ENCODE measurements at places on chromosomes 3 and 15.

GRCh38 chr3:157368171-157368570 lies 68.5 kb upstream of the PTX3 start:
- DNase-seq, result no peak

- DNase-seq, result no peak
Measured at GRCh38 chr3:33364531-33365128, 75.6 kb downstream of the UBP1 start.

- peak; percentile 68 for DNase-seq
Measured at GRCh38 chr3:15055019-15055557, 10.0 kb downstream of the MRPS25 start.

- DNase-seq, result no peak
Measured at GRCh38 chr3:109117939-109118338, at the start of gene MORC1. Gene MORC1, minus strand, starts transcription at chr3:109118134. Its CDS starts 75 bp downstream, at chr3:109118059.

DNA sequence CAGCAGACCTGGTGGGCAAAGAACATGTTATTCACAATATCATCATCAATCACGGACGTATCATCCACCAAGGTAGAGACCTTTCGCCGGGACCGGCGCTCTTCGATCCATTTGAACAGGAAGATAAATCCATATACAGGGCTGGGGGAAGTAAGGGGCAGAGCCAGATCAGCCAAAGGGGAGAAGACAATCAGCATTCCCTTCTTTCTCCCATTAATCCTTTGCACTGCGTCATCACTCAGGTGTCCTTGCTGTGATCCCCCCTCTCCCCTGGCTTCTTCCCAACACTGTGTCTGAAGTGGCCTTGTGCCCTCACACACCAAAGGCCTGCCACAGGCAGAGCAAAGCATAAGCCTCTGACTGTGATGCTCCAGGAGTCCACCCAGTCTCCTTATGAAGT lies 36.4 kb downstream of the SEMA3G start:
- DNase-seq, result peak; percentile 18

- DNase-seq, result no peak
Measured at GRCh38 chr3:41629986-41630385, 331.9 kb downstream of the ULK4 start.

DNA sequence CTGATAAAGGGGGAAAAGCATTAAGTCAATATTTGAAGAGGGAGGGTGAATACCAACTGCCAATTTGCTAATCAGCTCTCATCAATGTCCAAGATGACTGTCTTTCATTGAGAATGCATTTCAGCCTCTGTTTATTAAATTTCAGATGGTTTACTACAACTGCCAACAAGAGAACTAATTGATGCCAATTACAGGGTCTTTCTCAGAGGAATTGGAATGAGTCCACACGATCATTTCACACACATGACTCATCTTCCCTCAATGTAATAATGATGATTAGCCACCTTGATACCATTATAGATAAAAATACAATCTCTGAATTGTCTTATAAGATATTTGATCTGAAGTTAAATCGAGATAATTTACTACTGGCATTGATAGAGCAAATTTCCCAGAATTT lies 1274.4 kb downstream of the ROBO2 start:
- DNase-seq, result no peak

GRCh38 chr15:70478251-70478990 lies 284.9 kb downstream of the UACA start:
- peak; percentile 74 for DNase-seq

- DNase-seq, result no peak
Measured at GRCh38 chr3:148077318-148077923, 620.3 kb upstream of the AGTR1 start.

- DNase-seq, result no peak
Measured at GRCh38 chr3:172312001-172312400, 136.3 kb downstream of the GHSR start.

GRCh38 chr15:73813589-73813988 lies 59.8 kb upstream of the TBC1D21 start:
- no peak for DNase-seq

- no peak for DNase-seq
Measured at GRCh38 chr3:100263583-100263982, 2.8 kb downstream of the TBC1D23 start.

- no peak for DNase-seq
Measured at GRCh38 chr3:156693166-156693565, 18.8 kb downstream of the TIPARP start.

GRCh38 chr15:74497584-74497983 lies 36.6 kb upstream of the UBL7 start:
- DNase-seq, result no peak

GRCh38 chr15:80562033-80562432 lies 133.1 kb upstream of the ABHD17C start:
- no peak for DNase-seq

DNA sequence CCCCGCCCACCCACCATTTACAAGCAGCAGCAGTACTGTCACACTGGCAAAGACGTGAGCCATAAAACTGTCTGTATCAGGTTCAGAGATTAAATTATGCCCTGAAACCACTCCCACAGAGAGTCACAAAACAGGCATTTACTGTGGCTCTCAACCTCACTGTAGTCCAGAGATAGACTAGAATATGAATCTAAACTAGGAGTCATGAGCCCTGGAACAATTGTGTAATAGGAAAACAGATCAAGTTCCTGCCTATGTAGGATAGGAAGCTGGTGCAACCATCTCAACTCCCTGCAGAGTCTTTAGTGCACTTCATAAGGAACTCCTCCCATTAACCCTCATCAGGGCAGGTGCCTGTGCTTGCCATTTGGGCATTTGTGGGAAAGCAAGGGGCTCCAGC lies 61.7 kb downstream of the FAM227B start:
- DNase-seq, result no peak

DNA sequence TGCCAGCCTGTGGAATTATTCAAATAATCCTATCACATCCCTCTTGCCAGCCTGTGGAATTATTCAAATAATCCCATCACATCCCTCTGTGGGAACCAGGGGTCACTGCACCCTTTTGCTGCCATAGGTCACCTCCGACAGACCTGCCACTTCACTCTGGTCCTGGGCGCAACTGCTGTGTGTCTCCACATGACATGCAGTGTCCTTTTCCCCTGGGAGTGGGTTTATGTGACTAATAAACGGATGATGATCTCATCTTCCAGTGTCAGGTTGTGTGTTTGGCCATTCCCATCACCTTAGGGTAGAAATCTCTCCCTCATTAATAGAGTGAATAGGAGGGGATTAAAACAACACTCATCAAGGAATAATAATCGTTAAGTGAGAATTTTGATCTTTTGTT lies 603.6 kb upstream of the NR2F2 start:
- no peak for DNase-seq

- no peak for DNase-seq
Measured at GRCh38 chr3:20141316-20141715, 44.7 kb downstream of the SGO1 start.

DNA sequence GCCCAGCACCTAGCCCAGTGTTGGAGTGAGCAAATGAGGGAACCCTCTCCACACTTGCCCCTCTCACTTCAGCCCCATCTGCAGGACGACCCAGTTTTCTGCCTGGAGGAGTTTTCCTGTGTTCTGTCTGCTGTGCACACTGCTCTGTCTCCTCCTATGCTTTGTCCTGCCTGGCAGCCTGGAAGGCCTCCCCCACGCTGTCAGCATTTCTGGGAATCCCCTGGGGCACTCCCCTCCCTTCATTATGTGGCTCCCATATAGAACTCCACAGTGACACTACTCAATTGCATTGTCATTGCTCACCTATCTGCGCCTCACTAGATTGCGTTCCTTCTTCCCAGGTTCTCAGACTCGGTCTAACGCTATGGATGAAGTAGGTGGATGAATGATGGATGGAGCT lies 13.9 kb downstream of the CLSTN2 start:
- DNase-seq, result no peak

- no peak for DNase-seq
Measured at GRCh38 chr15:65942436-65942835, 73.1 kb downstream of the RAB11A start.

DNA sequence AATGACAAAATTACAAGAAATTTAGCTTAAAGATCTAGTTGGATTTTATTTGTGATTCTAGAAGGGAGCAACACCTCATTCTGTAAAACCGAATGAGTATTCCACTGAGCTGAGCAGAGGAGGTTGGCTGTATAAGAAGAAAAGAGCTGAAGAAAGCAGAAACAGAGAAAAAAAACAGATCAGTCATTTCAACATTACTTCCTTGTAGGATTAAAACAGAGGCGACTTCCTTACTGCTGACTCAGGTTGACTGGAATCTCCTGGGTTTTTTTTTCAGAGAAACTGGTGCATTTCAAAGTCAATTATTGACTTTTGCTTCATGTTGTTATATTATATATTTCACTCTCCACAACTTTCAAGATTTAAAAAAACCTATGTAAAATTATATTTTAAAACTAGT lies 368.1 kb upstream of the UBE2E2 start:
- DNase-seq, result no peak

- no peak for DNase-seq
Measured at GRCh38 chr3:196517919-196518318, 2.8 kb upstream of the SMCO1 start.

DNA sequence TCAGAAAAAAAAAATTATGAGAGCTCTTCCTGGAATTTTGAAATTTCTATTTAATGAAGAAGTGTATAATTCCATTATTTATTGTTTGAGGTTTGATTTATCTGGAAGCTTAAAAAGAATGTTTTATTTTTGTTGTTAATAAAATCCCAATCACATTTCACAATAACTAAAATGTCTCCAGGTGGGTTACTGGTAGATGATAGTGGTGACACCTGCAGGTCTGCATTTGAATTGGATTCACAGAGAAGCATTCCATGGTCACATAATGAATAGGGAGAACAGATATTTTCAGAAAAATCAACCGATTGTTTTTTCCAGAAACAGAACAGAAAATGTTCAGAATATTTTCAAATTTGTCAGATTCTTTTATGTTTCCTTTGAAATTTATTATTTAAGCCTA lies 48.3 kb downstream of the ASB7 start:
- no peak for DNase-seq

GRCh38 chr3:111635403-111635802 lies 40.3 kb upstream of the ZBED2 start:
- no peak for DNase-seq

DNA sequence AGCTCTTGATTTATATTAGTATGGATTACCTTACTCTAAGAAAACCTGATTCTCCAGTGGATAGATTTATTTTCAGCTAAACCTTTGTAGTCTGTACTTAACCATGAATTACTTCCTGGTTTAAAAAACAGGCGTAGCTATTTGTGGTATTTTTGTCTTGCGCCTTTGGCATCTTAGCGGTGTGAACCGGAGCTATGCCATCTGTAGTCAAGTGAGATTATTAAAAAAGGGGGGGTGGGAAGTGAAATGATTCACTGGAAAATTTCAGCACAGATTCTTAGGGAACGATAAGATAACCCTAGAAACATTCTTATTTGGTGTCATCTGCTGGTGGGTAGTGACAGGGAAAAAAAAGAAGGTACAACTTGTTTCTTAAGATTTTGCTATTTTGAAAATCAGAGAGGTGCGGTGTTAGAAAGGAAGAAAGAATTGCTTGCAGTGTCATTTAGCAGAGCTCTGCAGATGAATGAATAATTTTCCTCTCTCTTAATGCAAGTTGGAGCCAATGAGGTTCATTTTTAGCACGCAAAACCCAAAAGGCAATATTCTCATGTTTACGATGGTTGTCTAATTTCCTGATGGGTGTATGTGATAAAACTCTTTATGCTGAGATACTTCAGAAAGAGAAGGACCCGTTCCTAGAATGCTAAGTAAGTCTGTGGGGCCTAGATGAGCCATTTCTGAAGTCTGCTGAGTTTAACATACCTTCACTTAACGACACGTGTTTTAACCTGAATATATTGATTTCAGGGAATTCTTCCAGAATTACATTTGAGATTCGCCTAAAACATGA lies 44.0 kb downstream of the PSMD6 start:
- DNase-seq, result no peak

- no peak for DNase-seq
Measured at GRCh38 chr3:26353097-26353496, 269.5 kb upstream of the LRRC3B start.

- DNase-seq, result no peak
Measured at GRCh38 chr15:31344266-31344665, 17.6 kb downstream of the KLF13 start.

- no peak for DNase-seq
Measured at GRCh38 chr15:47507221-47507985, 209.9 kb upstream of the SEMA6D start.

GRCh38 chr3:197881270-197881969 lies 68.6 kb upstream of the RPL35A start:
- no peak for DNase-seq

GRCh38 chr3:47578691-47579632 lies at the start of gene CSPG5:
Gene CSPG5, minus strand, starts transcription at chr3:47578865. Its CDS starts 172 bp downstream, at chr3:47578693.
- peak; percentile 55 for DNase-seq

- DNase-seq, result no peak
Measured at GRCh38 chr3:123660900-123661299, 76.0 kb upstream of the HACD2 start.

GRCh38 chr15:70437089-70437488 lies 326.3 kb downstream of the UACA start:
- DNase-seq, result no peak

GRCh38 chr15:38424101-38424552 lies 29.8 kb upstream of the FAM98B start:
- DNase-seq, result no peak

GRCh38 chr3:123564056-123564455 lies 20.8 kb downstream of the HACD2 start:
- no peak for DNase-seq

DNA sequence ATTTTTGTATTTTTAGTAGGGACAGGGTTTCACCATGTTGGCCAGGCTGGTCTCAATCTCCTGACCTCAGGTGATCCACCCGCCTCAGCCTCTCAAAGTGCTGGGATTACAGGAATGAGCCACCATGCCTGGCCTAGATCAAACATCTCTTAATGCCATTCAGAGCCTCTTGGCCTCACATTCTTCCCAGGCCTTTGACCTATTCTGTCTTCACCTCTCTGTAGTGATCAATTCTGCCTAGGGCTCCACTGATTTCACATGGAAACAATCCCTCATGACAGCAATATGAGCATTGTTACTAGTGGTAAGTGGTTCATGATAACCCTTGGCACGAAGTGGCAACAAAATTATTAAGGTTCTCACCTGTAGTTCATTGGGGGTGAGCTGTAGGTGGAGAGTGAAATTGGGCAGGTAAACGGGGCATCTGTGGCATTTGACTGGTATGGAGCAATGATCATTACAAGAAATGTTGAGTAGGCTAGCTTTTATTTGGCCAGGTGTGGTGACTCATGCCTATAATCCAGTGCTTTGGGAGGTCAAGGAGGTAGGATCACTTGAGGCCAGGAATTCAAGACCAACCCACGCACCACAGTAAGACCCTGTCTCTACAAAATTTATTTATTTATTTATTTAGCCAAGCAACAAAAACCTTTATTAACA lies 4.8 kb upstream of the ARPIN start:
- no peak for DNase-seq
